Activated CD4-positive, CD25-positive, alpha-beta regulatory T cell (primary cell): ENCODE measurements at places on chromosomes 6 and 20.
A peak's percentile ranks its signal among the peaks of the same experiment; 100 is the strongest.

GRCh38 chr20:47198254-47198671 is 158.2 kb downstream of the ZMYND8 start:
- DNase-seq = no peak

- DNase-seq = no peak
Measured at GRCh38 chr6:149154261-149154821, 163.2 kb upstream of the TAB2 start.

- no peak for DNase-seq
Measured at GRCh38 chr20:53513489-53514298, 79.9 kb downstream of the ZNF217 start.

DNA sequence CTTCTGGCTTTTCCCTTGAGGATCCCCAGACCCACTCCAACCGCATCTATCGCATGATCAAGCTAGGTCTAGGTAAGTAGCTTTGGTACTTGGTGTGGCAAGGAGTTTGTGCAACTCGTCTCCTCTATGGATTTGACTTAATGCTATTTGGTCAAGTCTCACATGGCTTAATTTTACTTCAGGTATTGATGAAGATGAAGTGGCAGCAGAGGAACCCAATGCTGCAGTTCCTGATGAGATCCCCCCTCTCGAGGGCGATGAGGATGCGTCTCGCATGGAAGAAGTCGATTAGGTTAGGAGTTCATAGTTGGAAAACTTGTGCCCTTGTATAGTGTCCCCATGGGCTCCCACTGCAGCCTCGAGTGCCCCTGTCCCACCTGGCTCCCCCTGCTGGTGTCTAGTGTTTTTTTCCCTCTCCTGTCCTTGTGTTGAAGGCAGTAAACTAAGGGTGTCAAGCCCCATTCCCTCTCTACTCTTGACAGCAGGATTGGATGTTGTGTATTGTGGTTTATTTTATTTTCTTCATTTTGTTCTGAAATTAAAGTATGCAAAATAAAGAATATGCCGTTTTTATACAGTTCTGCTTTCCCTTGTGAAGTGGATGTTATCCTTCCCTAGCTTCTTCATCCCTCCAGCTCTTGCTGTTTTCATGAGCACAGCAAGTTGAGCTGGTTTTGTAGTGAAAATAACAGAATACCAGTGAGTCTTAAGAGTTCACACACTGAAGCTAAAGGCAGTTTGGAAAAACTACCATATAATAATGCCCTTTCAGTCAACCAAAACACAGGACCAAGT is 3.8 kb downstream of the SLC35B2 start:
- peak; percentile 20 for DNase-seq

GRCh38 chr6:11972806-11973205 is 39.3 kb upstream of the HIVEP1 start:
- no peak for DNase-seq

GRCh38 chr6:43172104-43173007 is 1.3 kb downstream of the SRF start:
- peak; percentile 21 for DNase-seq

- DNase-seq = no peak
Measured at GRCh38 chr20:18263723-18264122, 24.6 kb upstream of the ZNF133 start.

DNA sequence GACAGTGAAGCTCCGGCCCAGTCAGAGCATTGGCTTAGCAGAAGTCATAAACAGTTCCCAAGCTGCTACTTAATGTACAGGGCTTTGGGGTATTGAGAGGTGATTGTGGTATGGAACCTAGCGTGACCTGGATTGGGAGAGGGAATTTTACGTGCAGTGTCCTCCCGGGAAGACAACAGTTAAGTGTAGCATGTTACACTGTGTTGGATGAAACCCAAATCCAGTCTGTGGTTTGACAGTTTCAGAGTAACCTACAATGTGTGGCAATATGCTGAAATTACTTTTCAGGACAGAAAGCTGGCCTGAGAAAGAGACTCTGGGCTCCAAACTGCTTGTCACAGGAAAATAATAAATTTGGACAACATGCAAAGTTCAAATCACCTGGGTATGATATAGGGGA is 28.1 kb upstream of the RALGAPA2 start:
- DNase-seq = no peak

DNA sequence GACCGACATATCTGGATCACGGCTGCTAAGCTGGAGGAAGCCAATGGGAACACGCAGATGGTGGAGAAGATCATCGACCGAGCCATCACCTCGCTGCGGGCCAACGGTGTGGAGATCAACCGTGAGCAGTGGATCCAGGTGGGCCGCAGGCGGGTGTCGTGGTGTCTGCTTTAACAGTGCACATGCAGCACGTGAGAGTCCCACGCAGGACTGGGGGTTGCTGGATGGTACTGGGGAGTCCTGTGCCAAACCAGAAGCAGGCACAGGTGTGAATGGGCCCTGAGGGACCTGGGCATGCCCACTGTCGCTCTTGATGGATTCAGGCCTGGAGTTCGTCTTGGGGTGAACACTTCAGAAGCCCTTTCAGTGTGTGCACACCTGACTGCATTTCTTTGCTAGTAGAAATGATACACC is 24.6 kb upstream of the C20orf204 start:
- DNase-seq = no peak

GRCh38 chr20:41038878-41039404 is 10.3 kb downstream of the TOP1 start:
- DNase-seq = no peak
